ENCODE measurements at places on chromosomes 12 and 14.

GRCh38 chr14:53964249-53964648 lies 7.6 kb upstream of the BMP4 start:
- no peak for DNase-seq

DNA sequence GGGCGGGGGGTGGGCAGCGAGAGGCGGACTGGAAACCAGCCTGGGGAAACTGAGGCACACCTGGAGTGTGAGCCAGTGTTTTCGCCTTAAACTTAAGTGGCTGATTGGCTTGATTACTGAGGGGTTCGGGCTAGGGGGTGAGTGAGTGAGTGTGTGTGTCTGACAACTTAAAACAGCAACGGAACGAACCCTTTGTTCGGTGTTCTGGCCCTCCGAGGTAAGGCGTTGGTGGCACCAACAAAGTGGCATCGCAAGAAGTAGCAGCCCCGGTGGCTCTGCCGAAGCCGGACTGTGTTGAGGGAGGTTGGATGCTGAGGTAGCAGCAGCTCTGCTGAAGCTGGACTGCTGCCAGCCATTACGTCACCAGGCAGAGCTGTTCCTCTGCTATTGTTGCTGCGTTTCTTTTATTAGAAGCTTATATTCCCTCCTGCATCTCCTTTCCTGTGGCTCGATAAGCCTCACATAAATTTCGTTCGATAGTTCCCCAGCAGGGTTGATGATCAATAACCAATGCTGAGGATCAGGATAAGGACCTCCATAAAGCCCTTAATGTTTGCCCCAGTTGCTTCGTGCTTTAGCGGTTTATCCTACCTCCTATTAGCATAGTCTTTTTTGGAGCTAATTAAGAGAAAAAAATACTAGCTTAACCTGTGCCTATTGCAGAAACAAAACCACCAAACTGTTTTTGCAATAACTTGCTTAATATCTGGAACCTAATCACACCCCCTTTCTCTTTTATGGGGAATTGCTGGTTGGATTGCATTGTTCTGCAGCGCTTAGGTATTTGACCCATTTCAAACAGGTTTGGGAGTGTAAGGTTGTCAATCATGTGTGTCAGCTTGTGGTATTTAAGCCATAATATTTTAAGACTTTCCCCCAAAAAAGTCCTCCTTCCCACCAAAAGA lies 1.3 kb downstream of the GPR137C start:
- peak; percentile 77 for DNase-seq

GRCh38 chr12:117551665-117552064 lies 190.2 kb upstream of the NOS1 start:
- DNase-seq, result no peak

GRCh38 chr12:44184499-44185206 lies 348.8 kb downstream of the TMEM117 start:
- DNase-seq, result no peak

GRCh38 chr14:36879558-36879957 lies 217.9 kb downstream of the PAX9 start:
- DNase-seq, result no peak

- no peak for DNase-seq
Observed at GRCh38 chr12:3049611-3050249, 27.4 kb upstream of the TSPAN9 start.

- no peak for DNase-seq
Observed at GRCh38 chr14:61037215-61037614, 56.2 kb downstream of the SLC38A6 start.

- no peak for DNase-seq
Observed at GRCh38 chr12:58557171-58557570, 363.1 kb downstream of the LRIG3 start.

DNA sequence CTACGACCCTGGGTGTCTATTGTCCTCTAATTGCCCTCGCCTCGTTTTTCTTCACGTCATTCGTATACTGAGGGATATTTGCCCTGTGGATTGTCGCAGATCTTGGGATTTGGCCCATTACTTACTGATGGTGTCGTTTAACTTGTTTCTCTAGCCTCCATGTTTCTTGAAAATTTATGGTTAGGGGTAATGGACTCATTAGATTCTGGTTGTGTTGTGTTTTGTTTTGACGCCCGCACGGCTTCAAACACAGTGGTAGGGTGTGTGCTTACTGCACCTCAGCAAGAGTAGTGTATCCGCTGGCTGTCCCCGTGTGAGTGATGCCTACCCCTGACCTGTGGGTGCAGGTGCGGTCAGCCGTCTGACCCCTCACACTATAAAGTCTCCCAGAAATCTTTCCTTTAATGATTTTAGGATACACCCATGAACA lies 874 bp upstream of the RNU6-8 start:
- no peak for DNase-seq

DNA sequence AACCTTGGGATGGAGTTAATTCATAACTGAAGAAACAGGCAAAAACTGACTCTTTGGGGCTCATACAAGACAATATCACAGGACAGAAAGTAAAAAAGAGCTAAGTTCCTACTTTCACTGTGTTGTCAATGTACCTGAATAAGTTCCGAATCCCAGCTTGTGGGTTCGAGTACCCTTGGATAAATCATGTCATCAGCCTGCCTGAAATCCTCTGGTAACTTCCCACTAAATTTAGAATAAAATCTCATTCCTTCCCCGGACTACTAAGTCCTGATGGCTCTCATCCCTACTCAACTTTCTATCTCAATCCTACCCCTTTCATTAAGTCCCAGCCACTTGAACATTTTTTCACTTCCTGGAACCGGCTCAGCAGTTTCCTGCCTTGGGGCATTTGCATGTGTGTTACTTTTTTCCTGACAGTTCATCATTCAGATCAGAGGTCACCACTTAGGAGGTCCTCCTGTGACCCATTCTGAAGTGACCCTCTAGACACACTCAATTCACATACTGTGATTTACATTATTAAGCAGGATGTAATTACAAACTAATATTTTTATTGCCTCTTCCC lies 12.7 kb downstream of the ERP29 start:
- no peak for DNase-seq

- DNase-seq, result no peak
Observed at GRCh38 chr14:53880761-53881160, 75.9 kb downstream of the BMP4 start.

GRCh38 chr14:39015964-39016577 lies 87.0 kb downstream of the SEC23A start:
- no peak for DNase-seq

GRCh38 chr14:89750281-89750755 lies 204.2 kb downstream of the EFCAB11 start:
- DNase-seq, result no peak

DNA sequence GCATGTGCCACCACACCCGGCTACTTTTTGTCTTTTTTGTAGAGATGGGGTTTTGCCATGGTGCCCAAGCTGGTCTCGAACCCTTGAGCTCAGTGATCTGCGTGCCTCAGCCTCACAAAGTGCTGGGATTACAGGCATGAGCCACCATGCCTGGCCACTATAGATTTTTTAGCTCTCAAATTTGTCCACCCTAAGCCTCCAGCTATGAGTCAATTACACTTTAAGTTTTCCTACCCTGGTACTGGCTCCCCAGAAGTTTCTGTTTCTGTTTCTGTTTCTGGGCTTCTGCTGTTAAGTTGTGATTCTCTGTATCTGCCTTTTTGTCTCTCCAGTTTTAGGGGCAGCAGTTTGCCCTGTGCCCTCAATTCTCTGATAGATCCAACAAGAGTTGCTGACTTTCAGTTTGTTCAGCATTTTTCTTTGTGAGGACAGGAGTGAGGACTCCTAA lies 4.4 kb upstream of the TINF2 start:
- DNase-seq, result no peak

DNA sequence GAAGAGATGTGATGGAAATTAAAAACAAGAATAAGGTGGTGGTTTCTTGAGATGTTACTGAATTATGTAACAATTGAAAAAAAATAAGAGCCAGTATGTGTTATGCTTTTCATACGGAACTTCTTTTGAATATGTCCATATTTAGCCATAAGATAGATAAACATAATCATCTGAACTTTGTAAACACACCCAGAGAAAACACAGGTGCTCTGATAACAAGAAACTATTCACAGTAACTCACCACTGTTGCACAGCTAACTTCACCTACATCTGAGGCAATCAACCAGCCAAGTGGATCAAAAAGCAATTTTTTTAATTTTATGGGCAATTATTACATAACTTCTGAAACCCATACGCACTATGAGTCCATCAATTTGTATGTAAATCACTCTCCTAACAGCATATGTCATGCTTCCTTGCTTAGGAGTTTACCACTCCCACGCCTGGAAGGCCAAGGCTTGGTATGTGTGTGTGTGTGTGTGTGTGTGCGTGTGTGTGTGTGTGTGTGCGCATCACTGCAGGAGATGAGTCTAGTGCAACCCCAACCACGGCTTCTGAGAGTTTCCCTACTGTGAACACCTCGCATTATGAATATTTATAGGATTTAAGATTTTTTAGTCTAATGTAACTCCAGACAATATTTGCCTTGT lies 443.4 kb downstream of the BCAT1 start:
- DNase-seq, result no peak

DNA sequence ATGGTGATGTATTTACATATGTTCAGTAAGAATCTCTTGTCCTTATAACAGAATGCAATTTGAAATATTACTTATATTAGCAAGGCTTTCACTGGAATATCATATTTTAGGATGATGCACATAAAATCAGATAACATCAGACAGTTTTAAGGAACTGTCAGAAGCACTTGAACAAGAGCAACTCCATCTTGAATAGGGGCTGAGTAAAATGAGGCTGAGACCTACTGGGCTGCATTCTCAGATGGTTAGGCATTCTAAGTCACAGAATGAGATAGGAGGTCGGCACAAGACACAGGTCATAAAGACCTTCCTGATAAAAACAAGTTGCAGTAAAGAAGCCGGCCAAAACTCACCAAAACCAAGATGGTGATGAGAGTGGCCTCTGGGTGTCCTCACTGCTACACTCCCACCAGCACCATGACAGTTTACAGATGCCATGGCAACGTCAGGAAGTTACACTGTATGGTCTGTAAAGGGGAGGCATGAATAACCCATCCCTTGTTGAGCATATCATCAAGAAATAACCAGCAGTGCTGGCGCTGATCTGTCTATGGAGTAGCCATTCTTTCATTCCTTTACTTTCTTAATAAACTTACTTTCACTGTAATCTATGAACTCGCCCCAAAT lies 27.6 kb upstream of the ETV6 start:
- DNase-seq, result no peak

DNA sequence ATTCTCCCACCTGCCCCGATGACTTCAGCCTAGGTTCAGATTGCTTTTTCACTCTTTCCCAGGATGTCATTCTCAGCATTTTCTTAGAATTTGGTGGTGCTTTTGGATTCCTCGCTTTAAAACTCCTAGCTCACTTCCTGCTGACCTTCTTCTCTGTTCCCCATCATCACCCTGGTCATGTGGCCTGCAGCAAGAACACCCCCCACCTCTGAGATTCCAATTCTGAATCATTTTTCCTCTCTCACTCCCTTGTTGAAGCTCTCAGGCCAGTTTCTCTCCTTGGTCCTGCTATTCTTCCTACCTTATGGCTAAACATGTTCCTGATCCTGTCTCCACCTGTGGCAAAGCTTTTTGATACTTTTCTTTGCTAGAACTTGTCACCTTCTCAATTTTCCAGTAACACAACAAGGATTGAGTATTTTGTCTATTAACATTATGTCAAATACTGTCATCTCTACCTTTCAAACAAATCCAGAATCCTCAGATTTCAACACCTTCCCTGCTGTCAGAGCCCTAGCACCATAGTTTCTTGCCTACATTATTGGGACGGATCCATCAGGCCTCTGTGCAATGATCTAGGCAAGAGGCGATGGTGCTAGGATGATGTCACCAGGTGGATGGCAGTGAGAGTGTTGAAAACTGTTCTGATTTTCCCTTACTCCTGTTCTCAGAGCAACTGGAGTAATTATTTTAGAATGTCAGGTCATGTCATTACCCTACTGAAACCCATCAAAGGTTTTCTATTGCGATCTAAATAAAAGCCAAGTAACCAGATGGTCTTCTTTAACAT lies 233.7 kb downstream of the MON2 start:
- DNase-seq, result no peak

DNA sequence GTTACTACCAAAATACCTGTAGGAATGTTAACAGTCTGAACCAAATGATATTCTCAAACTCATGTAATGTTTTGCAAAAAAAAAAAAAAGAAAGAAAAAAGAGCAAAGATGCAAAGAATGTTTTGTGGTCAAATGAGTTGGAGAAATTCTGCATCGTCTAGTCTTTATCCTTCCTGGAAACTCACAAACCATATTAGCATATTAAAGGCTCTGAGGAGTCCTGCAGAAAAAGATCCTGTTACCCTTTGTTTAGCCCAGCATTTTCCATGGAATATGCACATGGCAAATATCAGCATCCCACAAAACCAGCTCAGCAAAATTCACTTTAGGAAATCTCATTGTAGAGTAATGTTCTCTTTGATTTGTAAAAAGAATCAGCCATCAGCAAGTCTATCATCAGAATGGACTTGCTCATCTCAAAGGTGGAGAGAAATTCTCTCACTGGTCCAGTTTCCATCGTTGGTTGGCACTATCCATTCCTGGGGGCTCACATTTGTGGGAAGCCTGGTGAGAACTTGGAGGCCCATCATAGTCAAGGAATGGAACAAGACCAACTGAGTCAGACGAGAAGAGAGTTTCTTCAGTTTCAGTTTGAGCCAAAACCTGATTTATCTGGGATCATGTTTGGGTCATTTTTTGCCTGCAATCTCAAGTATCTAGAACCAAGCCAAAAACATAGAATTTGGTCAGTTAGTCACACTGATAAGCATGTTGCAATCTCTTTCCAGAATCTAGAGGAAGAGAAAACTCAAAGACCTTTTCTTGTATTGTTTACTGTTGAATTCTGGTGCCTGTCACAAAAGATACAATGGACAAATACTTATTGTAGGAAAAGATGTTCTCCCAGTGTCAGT lies 129.8 kb downstream of the TBX5 start:
- DNase-seq, result no peak

GRCh38 chr14:84273181-84273580 lies 1256.8 kb upstream of the FLRT2 start:
- no peak for DNase-seq

- DNase-seq, result no peak
Observed at GRCh38 chr14:31788340-31788739, 227.1 kb downstream of the NUBPL start.

DNA sequence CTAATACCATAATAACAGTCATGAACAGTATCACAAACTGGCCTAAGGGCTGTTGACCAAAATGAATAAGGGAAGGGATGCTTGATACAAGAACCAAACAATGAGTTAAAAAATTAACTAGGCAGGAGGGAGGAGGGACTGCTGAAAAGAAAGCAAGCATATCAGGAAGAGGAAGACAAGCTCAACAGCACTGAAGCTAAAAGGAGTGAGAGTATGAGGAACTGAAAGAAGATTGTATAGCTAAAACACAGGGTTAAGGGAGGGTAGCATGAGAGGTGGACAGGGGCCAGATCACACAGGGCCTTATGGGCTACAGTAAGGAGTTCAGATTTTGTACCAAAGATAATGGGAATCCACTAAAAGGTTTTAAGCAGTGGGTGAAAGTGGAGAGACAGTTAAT lies 34.1 kb downstream of the ITGA7 start:
- no peak for DNase-seq

- no peak for DNase-seq
Observed at GRCh38 chr12:106039242-106039641, 99.5 kb downstream of the NUAK1 start.

- DNase-seq, result no peak
Observed at GRCh38 chr12:117468016-117468415, 106.6 kb upstream of the NOS1 start.

GRCh38 chr12:123972457-123973401 lies at the start of the genes CCDC92 and ZNF664:
TSS of gene CCDC92 (minus strand) at chr12:123972831. CDS start at chr12:123944305, 28,526 bp downstream.
TSS of gene ZNF664 (plus strand) at chr12:123973215. CDS start at chr12:124012145, 38,930 bp downstream.
- peak; percentile 91 for DNase-seq

GRCh38 chr14:75928690-75929181 lies 53.1 kb downstream of the TGFB3 start:
- DNase-seq, result no peak

GRCh38 chr12:55996201-55996714 lies 818 bp upstream of the SUOX start:
- peak; percentile 57 for DNase-seq
